ENCODE measurements at places on chromosomes 3 and 15.

- no peak for DNase-seq
These were observed 65.8 kb upstream of the CACNA2D3 start for GRCh38 chr3:54056521-54056920.

DNA sequence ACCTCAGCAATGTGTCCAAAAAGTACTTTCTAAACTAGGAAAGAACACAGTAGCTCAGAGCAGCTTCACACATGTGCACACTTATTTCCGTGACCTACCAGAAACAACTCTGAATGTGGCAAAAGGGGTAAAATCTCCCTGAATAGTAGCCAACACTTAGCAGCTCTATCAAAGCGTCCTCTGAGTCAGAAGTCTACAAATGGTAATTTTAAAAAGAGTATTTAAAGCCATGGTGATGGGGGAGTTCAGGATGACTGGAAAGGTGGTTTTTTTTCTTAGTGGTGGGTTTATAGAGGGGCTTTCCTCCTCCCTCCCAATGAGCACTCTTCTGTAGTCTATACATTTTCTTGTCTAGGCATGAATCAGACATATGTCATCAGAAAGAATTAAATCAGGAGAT lies 223.8 kb upstream of the PRICKLE2 start:
- no peak for DNase-seq

DNA sequence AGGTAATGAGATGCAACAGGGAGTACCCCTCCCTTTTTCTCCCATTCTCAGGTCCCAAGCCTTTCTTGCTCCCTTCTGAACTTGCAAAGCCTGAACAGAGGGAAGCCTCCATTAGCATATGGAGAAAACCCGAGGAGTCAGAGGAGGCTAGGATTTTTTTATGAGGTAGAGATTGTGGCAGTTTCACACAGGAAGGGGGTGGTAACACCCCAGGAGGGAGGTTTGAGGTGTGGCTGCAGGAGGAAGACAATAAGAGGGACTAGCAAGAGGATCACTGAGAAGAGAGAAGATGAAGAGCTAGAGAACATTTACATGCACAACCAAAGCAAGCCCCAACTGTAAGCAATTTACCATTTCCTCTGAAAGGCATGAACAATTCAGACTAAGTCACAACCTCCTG lies 322.7 kb downstream of the SV2B start:
- DNase-seq: peak; percentile 52

GRCh38 chr3:102682741-102683140 lies 247.9 kb downstream of the ZPLD1 start:
- DNase-seq: no peak

DNA sequence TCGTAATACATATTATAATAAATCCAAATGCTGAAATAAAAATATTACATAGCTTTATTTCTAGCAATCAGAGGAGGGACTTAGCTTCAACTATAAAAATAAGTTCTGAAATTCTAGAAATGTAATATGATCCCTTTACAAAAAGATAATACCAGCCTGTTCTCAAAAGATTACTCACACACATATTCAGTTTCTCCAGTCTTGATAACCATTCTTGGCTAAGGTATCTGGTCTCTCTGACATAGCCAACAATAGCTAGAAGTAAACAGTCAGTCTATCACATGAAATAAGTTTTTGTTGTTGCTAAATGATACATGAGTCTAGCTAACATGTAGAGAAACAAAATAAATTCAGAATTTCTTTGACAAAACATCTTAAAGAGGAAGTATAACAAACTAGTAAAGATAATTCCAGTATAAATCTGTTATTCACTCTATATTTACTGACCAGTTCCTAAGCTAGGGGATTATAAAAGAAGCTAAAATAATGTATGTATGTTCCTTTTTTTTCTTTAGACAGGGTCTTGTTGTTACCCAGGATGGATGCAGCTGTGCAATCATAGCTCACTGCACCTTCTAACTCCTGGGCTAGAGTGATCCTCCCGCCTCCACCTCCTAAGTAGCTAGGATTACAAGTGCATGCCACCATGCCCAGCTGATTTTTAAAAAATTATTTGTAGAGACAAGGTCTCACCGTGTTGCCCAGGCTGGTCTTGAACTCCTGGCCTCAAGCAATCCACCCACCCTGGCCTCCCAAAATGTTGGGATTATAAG lies 170.6 kb downstream of the TBL1XR1 start:
- DNase-seq: no peak

GRCh38 chr3:154919226-154919625 lies 160.9 kb upstream of the MME start:
- no peak for DNase-seq

- DNase-seq: no peak
These were observed 136.0 kb downstream of the ATP10A start for GRCh38 chr15:25727116-25727515.

DNA sequence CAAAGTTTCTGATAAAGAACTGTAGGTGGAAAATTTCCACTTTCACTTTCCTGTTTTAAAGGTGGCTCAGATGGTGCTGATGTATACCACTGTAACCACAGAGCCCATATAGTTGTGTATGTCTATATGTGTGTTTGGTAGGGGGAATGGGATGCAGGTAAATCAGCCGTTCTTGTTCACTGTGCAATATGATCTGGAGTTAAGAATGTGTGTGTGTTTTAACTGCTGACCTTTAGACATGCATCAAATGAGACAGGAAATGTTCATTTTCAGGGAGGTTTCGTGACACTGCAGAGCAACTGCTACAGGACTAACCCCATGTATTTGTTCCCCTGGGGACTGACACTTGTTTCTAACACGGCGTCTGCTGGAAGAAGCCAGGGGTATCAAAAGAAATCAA lies 180.5 kb downstream of the TAFA4 start:
- no peak for DNase-seq

GRCh38 chr3:78101384-78101783 lies 1061.5 kb downstream of the ROBO2 start:
- no peak for DNase-seq

DNA sequence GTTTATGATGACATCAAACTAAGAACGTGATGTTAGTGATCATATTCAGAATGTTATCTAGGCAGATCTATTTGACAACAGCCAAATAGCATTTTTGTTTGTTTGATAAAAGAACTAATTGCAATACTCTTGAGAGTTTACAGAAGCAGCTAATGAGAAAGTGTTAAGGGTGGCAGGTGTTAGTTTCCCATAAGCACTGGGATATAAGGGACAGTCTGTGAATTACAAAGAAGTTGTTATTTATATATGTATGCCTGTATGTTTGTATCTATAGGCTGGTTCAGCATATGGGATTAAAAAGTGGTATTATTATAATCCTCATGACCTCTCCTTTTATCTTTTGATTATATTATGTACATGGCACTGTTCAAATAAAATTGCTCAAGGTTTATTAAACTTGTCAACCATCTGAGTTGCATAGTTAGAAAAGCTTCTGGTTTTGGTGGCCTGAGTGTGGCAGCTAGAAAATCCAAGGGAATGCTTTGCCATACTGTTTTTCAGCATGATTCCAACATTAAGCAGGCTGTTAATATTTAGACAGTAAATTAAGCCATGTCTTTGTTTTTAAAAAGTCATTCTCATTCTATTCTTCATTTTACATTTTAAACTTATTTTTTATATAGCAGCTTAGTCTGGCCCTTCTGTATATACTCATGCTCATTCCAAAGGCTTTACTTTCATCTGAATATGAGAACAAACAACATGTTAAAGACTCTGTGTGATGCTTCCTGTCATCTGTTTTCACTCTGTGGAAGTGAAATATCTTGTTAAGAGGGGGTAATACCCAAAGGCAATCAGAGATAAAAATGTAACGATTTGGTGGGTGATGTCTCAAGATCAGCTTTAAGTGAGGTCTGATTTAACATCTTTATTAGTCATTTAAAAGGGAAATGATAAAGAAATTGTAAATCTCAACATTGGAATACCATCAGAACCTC lies 13.1 kb downstream of the ROBO2 start:
- DNase-seq: no peak

- DNase-seq: no peak
These were observed 32.0 kb downstream of the KLHL25 start for GRCh38 chr15:85762756-85763127.

- no peak for DNase-seq
These were observed 1245.3 kb downstream of the ROBO2 start for GRCh38 chr3:78285032-78285728.

Measured in CD4-positive, alpha-beta T cell treated with Interferon alpha-2 for 1 hour (primary cell).